ENCODE measurements at places on chromosomes 6 and 20.

GRCh38 chr6:156687789-156688619 is 89.2 kb upstream of the ARID1B start:
- DNase-seq, result no peak

GRCh38 chr6:121652726-121653623 is 217.5 kb downstream of the GJA1 start:
- no peak for DNase-seq

DNA sequence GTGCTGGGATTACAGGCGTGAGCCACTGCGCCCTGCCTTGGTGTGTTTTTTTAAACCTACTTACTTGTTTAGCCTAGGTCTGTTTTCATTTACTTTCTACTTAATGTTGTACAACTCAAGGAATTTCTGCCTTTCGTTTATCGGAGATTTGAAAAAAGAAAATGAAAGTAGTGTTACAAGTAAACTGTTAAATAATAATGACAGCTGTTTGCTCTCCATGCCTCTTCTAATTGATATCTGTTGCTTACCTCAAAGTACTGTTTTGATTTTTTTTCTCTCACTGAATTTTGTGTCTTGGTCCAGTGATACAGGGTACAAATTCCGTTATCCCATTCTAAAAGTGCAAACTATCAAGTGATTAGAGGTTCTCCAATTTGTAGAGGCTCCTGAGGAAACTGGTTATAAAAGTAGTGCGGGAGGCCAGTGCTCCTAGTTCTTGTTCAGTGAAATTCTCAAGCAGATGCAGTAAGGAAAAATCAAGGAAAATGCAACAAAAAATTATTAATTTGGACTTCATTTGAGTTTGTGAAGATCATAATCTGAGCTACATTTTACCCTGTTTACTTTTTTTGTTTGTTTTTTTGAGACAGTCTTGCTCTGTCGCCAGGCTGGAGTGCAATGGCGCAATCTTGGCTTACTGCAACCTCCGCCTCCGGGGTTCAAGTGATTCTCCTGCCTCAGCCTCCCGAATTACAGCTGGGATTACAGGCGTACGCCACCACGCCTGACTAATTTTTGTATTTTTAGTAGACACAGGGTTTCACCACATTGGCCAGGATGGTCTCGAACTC is 2.2 kb downstream of the UBR2 start:
- DNase-seq, result no peak

GRCh38 chr6:124977067-124977908 is 15.1 kb downstream of the RNF217 start:
- DNase-seq, result no peak

DNA sequence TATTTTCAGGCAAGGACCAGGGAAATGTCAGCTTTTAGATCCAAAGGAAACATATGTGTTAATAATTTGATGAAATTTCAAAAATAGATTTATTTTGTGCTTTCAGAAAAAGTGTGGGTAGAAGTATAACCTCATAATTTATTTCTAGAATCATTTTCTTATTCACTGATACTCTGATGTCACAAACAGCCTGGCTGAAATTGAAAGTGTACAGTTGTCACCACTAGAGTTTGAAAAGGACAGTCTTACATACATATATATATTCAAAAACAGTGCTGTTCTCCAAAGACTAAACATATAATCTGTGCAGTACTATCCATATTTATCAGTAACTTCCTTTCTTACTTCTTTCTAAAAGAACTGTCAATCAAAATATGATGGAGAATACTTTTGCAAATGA is 254.4 kb upstream of the KCNQ5 start:
- DNase-seq, result no peak

DNA sequence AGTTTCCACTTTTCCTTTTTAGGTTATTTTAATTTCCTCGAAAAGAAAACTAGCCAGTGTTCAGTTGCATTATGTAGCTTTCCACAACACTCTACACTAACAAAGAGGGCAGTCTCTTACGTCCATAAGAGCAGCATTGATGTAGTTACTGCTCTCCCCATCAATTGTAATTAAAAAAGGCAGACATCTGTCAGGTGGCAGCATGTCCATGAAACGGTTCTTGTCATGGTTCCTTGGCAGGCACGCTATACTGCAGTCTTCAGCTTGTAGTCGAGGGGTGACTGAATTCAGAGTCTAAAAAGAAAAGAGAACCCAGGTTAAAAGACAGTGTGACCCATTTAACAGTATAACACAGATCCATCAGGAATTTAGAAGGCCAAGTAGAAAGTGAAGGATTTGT is 80.1 kb upstream of the THEMIS start:
- no peak for DNase-seq

- DNase-seq, result no peak
Measured at GRCh38 chr6:94372229-94372628, 952.9 kb upstream of the EPHA7 start.

GRCh38 chr6:26269531-26270485 is 95.2 kb upstream of the BTN3A2 start:
- DNase-seq, result no peak

GRCh38 chr20:39605908-39606307 is 643.8 kb downstream of the DHX35 start:
- no peak for DNase-seq

DNA sequence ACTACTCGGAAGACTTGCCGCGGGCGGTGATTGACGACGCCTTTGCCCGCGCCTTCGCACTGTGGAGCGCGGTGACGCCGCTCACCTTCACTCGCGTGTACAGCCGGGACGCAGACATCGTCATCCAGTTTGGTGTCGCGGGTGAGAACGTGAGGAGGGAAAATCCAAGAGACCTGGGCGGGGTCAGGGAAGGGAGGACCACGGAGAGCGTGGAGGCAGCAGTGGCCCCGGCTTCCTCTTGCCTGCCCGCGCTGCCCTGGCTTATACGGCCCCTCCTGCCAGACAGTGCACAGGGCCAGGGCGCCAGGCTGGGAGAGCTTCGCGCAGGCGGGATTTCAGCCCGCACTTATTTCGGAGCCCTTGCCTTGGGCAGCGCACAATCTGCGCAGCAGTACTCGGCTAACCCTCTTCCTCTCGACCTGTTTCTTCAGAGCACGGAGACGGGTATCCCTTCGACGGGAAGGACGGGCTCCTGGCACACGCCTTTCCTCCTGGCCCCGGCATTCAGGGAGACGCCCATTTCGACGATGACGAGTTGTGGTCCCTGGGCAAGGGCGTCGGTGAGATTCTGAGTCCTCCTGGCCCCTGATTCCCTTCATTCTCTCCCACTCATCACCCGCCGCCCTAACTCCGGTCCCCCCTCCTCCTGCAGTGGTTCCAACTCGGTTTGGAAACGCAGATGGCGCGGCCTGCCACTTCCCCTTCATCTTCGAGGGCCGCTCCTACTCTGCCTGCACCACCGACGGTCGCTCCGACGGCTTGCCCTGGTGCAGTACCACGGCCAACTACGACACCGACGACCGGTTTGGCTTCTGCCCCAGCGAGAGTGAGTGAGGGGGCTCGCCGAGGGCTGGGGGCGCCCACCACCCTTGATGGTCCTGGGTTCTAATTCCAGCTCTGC is 2.0 kb downstream of the MMP9 start:
- no peak for DNase-seq

- no peak for DNase-seq
Measured at GRCh38 chr20:43167615-43168014, 22.1 kb downstream of the PTPRT start.

DNA sequence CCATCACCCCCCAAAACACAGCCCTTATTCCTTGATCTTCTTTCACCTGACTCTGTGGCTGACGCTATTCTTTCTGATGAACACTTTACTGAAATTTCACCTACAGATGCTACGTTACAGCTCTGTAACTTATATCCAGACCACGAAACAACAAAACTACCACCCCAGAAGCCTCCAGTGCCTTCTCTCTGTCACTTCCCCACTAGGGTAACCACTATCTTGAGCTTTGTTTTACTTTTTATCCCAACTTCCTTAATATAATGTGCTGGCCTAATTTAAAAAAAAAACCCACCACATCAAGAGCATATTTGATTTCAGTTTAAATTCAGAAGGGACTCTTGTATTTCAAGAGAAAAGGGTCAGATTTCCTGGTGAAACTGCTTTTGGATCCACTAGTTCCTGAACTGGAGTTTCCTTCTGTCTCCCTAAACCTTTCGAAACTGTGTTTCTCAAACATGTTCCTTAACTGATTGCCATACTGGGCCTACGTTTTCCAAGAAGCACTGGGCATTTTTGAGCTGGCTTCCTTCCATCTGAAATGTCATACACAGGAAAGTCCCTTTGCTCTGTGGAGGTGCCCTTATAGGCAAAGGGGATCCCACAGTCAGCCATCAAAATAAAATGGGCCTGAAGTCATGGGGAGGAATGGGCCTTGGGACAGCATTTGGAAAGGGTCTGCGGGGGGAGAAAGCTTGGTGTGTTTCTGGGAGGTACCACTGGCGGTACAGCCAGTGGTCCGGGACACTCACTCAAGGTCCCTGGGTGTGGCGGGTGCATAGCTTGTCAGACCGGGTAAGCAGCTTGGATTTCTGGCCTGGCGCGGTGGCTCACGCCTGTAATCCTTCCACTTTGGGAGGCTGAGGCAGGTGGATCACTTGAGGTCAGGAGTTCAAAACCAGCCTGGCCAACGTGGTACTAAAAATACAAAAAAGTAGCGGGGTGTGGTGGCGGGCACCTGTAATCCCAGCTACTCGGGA is 25.8 kb upstream of the RTF2 start:
- DNase-seq, result no peak

DNA sequence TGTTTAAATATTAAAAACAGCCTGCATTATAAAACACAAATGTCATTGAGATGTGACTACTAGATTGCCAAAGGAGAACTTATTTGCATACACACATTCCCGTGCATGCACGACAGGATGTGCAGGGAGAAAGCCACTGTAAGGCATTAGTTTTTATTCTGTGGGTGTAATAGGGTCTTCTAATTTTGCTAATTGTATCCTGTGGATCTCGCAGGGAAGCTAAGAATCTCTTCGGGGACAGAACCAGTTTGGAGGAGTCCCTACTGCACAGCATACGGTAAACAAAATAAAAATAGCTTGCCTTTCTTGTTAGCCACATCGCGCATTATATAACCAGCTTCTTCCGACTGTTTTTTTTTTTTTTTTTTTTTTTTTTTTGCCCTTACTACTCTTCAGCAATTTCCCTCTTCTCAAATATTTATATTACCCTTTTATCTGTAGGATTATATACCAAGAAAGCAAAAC is 2.0 kb downstream of the ATXN1 start:
- no peak for DNase-seq

GRCh38 chr6:128241216-128241615 is 279.2 kb downstream of the PTPRK start:
- DNase-seq, result no peak

GRCh38 chr20:14441201-14441600 is 103.8 kb upstream of the FLRT3 start:
- no peak for DNase-seq

DNA sequence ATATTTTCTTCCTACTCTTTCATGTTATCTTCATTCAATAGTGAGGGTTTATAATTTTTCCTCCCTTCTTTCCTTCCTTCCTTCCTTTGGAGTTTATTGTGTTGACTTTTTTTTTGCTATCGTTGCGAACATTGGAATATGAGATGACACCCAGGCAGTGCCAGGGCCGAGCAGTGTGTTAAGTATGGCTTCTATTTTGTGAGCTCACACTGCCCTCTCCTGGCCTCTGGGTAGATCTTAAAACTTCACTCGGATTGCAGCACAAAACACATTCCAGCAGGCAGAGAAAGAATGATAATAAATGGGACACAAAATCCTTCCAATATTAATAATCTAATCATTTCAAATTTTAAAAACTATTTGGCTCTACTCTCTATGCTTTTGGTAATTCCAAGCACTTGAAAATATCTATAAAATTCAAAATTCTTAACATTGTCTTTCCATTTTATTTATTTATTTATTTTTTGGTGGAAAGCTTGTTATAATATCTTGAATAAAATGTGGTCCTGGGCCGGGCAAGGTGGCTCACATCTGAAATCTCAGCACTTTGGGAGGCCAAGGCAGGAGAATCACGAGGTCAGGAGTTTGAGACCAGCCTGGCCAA is 147.4 kb upstream of the OLIG3 start:
- no peak for DNase-seq

GRCh38 chr6:41639809-41640371 is 1.6 kb downstream of the MDFI start:
- peak; percentile 67 for DNase-seq

GRCh38 chr6:143098054-143098671 is 37.5 kb downstream of the AIG1 start:
- no peak for DNase-seq

DNA sequence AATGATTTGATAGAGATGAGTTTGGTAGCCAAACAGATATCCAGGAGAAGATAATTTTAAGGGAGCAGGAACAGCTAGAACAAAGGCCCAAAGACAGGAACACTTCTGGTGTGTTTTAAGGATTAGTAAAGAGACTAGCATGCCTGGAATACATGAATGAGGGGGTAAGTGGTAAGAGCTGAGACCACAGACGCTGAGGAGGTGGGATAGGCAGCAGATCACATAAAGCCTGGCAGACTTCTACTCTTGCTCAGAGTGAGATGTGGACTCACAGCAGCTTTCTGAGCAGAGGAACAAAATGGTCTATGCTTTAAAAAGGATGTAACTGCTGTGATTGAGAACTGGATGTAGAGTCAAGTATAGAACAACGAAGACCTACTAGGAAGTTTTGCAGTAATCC is 100.1 kb downstream of the EPHA7 start:
- no peak for DNase-seq

DNA sequence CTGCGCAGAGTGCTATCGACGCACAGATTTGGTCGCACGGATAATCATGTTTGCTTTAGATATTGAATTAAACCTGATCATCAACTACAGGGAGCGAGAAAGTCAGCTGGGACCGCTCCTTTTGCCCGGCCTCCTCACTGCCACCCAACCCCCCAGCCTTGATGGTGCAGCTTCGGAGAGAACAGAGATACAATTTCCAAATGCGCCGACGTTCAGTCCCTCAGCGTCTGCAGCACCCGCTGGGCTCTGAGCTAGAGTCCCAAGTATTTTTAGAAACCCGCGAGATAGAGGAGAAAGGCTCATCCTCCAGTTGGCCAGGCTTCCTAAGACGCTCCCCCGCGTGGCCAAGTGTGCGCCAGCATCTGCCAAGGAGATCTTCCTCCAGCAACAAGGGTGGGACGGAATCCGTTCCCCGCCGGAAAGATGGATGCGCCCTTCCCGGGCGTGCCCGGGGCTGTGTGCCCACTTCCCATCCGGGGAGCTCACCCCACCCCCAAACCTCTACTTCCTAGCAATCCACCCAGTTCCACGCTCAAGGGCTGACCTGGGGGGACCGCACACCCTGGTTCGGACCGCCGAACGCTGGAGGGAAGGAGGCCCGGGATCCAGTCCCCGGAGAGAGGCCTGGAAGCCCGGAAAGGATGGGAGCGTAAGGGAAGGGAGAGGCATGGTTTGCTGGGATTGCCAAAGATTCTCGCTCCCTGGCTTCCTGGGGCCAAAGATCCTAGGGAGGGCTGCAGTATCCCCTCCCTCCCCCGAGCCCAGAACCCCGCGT is 4.1 kb downstream of the NKX2-2 start:
- DNase-seq, result no peak

GRCh38 chr6:155939253-155939652 is 483.6 kb upstream of the NOX3 start:
- no peak for DNase-seq

GRCh38 chr20:23436681-23437080 is 2.8 kb upstream of the CSTL1 start:
- peak; percentile 31 for DNase-seq

GRCh38 chr20:16205507-16205906 is 367.7 kb downstream of the KIF16B start:
- no peak for DNase-seq

All from posterior vena cava (tissue), 2 donors.